ENCODE measurements at places on chromosomes 3 and 15.

DNA sequence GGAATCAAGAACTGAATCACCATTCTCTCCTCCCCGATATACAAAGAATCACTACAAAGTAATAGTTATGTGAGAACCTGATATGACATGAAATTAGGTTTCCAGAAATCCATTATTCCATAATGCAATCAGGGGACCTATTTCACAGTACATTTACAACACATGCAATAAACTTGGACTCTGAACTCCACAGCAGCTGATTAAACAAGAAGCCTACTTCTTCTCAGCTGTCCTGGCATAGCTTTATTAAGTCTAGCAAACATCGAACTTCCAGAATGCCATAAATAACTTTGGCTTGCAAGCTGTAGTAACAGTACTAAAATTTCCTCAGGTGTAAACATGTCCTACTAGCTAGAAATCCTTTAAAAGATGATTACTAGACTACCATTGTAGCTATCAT is 17.8 kb downstream of the PDCD10 start:
- DNase-seq, result no peak

DNA sequence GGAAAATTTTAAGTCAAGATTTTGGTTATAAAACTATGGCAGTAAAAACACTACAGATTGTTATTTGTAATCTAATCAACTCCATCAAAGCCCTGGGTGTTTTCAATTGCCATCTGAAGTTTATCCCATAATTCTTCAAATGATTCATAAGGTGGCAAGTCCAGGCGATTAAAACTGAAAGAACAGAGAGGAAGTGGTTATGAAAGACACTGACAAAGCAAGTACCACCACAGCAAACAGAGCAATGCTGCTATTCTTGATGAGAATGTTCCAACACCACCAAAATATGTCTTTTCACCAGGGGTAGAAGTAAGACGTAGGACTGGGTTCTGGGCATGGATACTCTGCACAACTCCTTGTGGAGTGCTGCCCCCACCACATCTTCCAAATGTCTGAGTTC is 86.9 kb upstream of the PRTG start:
- peak; percentile 8 for DNase-seq

GRCh38 chr15:65310431-65311137 is 6.1 kb downstream of the RNU5B-1 start:
- no peak for DNase-seq

- DNase-seq, result no peak
Measured at GRCh38 chr3:32371461-32372212, 20.0 kb upstream of the CMTM7 start.

GRCh38 chr3:197117114-197117513 is 87.5 kb upstream of the MELTF start:
- DNase-seq, result no peak

DNA sequence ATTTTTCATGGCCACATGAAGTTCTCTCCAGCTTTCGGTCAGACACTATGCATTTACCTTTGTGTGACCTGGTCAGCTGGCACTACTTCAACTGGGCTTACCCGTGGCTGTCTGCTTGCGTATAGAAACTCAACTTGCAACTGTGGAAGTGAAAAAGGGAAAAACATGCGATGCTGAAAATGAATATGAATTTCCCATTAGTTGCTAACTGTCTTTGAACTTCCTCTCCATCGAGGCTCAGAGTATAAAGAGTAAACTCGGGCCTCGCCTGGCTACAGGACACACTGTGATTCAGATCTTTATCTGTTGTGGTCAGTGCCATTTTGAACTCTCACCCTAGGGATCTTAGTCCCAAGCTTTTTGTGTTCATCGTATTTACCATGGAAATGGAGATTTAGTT is 26.8 kb downstream of the NFKBIZ start:
- no peak for DNase-seq

GRCh38 chr15:94297558-94297957 is 66.2 kb downstream of the MCTP2 start:
- DNase-seq, result no peak

- DNase-seq, result no peak
Measured at GRCh38 chr15:35000511-35000910, 12.4 kb upstream of the ZNF770 start.

DNA sequence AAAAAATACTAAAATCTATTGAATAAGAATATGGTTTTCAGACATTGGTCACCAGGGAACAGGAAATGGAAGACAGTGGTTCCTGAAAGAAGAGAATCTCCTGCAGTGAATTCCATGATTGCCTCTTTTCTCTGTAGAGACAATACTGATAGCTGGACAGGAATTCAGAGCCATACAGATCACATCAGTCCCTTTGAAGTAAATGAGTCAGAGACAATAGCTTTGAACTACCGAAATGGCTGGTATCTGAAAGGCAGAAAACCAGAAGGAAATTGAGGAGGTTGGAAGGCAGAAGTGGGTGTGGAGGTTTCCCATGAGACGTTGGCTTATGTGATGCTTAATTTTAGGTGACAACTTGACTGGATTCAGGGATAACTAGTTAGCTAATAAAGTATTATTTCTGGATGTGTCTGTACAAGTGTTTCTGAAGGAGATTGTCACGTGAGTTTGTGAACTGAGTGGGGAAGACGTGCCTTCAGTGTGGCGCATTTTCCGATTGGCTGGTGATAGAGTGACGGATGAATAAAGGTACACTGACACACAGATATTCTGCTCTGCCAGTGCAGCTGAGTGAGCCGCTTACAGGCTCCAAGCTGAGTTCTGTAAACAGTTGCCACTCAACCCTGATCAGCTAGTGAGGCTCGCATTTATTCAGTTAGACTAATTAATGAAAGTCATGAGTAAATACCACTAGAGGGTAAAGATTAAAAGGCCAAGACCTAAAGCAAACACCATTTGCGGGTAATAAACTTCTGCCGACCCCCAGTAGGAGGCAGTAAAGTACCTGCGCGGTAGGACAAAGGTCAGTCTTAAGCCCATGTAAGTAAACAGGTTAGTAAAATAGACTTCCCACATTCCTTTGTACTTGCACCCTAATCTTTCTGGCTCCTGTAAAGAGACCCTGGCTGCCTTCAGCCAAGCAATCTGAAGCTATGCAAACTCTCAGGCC is 1298.6 kb downstream of the SI start:
- no peak for DNase-seq

- no peak for DNase-seq
Measured at GRCh38 chr15:86571873-86572272, 492.2 kb downstream of the AGBL1 start.

DNA sequence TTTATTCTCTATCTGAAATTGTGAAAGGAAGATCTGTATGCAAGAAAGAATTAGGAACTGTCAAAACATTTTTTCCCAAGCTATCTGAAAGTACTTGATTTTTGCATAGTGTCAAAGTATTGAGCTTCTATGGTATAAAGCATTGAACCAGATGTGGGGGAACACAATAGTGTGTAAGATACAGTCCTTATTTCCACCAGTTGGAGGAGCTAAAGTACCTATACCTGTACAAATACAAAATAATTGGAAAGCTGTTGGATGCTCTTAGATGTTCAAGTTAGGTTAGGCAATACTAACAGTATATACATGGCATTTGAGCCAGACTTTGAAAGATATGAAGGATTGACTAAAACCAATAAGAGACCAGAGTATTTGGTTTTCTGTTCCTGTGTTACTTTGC is 148.4 kb downstream of the B3GALNT1 start:
- no peak for DNase-seq

GRCh38 chr3:101381809-101382208 is 61.4 kb upstream of the IMPG2 start:
- no peak for DNase-seq

All from GM12864 (cell line).